Lower leg skin (tissue), 4 donors: ENCODE measurements at places on chromosomes 6 and 20. TPM values are rescaled to one million over a fixed set of nuclear protein-coding genes. Genes with fewer than 3 reads are reported as not detected.

The ZKSCAN3 gene
- total RNA-seq: 3.8 TPM

The DDO gene
- 0.17 TPM for total RNA-seq

The RSPO3 gene
- total RNA-seq: 1.5 TPM

The SLC17A2 gene
- total RNA-seq: not detected

The TMEM74B gene
- total RNA-seq: 4.1 TPM
